CD8-positive, alpha-beta T cell (primary cell): ENCODE measurements at places on chromosomes 11 and 22.
A peak's percentile ranks its signal among the peaks of the same experiment; 100 is the strongest.

DNA sequence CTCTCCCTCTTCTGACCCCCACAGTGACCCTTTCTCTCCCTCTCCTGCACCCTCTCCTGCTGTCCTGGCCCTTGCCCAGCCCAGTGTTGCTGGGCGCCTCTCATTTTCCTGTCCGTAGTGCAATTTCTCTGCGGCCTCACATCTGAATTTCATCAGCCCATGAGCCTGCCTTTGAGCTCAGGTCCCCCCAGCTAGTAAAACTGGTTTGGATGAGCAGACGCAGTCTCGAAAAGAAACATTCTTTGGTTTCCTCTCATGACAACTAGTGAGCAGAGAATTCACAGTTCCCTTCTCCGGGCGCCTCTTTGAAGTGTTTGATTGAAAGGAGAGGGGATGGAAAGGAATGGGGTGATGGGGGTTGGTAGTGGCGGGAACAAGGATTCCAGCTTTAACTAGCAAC is 126.0 kb upstream of the CADM1 start:
- no peak for DNase-seq

DNA sequence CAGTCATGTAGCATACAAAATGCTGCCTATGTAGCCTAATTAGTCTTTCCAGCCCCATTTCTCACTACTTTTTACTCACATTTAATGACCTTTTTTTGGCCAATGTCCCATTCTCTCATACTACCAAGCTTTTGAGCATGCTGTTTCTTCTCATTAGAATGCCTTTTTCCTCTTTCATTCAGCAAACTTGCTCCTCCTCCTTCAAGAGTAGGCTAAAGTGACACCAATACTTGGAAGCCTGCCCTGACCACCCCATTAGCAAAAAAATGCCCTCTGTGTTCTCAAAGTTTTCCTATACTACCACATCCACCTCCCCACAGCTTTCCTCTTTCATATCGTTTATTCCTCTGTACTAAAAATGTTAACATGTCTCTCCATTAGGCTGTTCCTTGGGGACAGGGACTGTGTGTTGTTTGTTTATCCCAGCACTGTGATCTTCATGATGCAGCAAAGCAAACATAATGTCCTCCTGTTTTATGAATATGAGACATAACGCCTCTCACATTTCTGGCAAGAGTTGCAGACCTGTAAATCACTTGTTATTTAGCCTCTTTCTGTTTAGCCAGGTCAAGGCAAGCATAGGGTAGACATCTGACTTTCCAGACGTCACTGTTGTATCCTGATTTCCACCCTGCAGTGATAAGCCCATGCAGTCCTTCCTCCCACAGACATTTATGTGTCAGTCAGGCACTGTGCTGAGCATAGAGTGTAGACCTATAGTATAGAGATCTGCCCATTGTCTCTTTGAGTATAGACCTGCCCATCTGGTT is 62.0 kb upstream of the UCP3 start:
- DNase-seq, result no peak

DNA sequence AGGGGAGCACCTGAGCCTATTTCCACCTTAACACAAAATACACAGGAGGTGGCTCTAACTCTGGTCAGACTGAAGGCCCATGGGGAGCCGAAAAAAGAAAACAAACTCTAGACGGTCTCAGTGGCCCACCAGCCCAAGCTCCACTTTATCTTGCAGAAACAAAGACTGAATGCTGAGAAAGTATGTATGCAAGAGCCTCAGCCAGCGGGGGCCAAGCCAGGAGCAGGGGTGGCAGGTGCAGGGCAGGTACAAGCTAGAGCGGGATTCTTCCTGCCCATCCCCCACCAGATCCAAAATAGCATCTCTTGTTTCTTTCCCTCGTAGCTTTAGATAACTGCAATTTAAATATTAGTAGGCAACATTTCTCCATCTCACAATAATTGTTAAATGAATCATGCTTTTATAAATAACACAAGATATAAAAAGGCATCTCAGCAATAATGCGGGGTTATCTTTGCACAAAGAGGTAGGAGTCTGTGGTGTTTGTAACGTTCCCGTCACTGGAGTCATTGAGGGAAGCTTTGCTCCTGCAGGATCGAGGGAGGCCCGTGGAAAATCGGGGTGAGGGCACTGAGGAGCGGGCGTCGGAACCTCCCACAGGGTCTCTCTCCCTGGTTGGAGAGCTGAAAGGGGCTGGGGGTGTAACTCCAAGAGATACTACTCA is 418.0 kb downstream of the SHANK2 start:
- no peak for DNase-seq

DNA sequence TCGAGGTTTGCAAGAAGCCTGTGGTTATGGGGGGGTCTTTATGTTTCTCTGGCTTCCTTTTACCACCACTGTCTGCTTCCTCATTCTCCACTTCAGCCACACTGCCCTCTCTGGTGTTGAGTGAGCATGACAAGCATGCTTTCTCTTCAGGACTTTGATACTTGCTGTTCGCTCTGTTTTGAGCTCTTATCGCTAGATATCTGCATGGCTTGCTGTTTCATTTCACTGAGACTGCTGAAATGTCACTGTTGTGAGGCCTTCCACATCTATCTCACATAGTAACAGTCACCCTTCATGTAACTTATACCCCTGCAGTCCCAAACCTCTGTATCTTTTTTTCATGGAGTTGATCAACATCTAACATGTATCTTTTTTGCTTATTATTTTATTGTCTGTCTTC is 59.8 kb downstream of the TMEM135 start:
- DNase-seq, result peak; percentile 19

- DNase-seq, result no peak
Observed at GRCh38 chr22:28768701-28769393, 3.6 kb upstream of the CCDC117 start.

GRCh38 chr22:30372915-30373314 is 14.3 kb downstream of the RNF215 start:
- no peak for DNase-seq

- no peak for DNase-seq
Observed at GRCh38 chr11:61880031-61880430, 11.3 kb downstream of the FADS3 start.

GRCh38 chr22:45534339-45535192 is 31.9 kb downstream of the FBLN1 start:
- no peak for DNase-seq
